Stimulated activated CD8-positive, alpha-beta memory T cell treated with anti-CD3 and anti-CD28 coated beads, Interleukin-7, amount 100 ng/mL, for 1 hour (primary cell): ENCODE measurements at places on chromosomes 7 and 10.

DNA sequence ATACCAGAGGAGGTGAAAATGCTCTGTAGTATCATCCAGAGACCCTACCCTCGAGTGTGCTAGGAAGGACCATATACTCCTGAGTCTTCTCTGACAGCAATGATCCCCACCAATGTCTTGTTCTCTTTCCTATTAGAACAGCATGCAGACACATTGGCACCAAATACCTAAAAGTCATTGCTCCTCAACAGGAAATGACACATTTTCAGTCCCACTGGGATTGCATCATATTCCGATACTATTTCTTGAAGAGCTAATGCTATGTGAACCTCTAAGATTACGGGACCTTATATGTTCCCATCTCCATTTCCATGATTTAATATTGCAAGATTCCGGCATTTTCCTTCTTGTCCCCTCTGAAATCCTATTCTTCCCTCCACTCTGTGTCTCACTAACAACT lies 177.4 kb downstream of the NRP1 start:
- no peak for DNase-seq

GRCh38 chr7:15972862-15973275 lies 286.4 kb upstream of the MEOX2 start:
- DNase-seq = no peak

DNA sequence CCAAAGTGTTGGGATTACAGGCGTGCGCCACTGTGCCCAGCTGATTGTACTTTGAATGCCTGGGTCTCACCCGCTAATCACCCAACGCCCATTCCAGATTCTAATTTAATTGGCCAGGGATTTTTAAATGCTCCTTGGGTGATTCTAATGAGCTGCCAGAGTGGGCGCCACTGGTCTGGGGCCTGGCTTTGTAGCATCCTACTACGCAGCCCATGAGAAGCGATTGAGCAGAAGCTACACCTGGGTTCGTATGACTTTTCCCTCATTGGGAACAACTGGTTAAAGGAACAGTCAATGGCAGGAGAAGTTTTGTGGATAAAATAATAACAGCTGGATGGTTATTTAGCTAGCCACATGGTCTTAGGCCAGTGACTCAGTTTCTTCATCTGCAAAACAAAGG lies 108.0 kb downstream of the SPAG6 start:
- no peak for DNase-seq

DNA sequence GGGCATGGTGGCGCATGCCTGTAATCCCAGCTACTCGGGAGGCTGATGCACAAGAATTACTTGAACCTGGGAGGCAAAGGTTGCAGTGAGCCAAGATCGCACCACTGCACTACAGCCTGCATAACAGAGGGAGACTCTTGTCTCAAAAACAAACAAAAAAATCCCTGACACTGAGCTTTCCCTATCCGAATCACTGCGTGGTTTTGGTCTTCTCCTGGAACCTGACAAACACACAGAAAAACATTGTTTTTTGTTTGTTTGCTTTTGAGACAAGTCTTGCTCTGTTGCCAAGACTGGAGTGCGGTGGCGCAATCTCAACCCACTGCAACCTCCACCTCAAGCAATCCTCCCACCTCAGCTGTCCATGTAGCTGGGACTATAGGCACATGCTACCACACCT lies 50.4 kb upstream of the PTPRN2 start:
- DNase-seq = no peak

DNA sequence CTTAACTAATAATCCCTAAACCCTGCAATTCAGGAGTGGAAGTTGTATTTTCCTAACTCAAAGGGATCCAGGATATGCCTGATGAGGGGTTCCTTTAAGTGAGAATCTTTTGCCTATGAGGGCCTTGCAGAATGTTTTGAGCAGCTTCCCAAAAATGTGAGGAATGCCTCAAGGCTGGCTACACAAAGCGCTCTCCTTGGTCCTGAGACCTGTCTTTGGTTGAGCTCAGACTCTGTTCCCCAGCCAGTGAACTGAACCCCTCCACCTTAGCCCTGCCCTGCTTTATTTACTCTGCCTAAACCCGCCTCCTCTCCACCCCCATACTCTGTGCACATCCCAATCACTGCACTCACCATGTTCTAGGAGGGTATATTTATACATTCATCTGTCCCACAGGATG lies 108.6 kb downstream of the NRCAM start:
- DNase-seq = no peak
